ENCODE measurements at places on chromosomes 11 and 22. TPM values are rescaled to one million over a fixed set of nuclear protein-coding genes. Genes with fewer than 3 reads are reported as not detected.
A peak's percentile ranks its signal among the peaks of the same experiment; 100 is the strongest.

GRCh38 chr22:46115388-46115678 is 35.0 kb upstream of the PPARA start:
- no peak for DNase-seq

Gene OR8A1
- total RNA-seq = not detected

- DNase-seq = no peak
Measured at GRCh38 chr11:63179432-63180041, 35.5 kb upstream of the SLC22A24 start.

Gene SMTN
- 72.7 TPM for total RNA-seq

DNA sequence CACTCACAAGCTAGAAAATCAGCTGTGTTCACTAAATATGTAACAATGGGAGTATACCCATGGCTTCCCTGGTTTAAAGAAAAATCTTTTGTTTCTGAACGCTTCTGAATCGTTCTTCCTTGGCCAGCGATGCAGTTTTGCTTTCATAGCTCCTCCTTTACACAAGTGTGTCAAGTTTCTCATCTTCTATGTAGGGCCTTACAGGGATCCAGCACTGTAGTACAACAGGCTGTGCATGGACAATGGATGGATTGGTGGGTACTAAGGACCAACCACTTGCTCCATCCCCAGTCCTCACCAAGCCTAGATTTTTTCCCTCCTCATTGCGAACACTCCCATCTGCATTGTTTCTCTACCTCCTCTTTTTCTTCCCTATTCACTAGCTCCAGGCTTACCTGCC is 24.3 kb upstream of the POU2AF2 start:
- no peak for DNase-seq

GRCh38 chr11:117907276-117908108 is 21.7 kb downstream of the TMPRSS13 start:
- DNase-seq = peak; percentile 91

Gene RIMBP3C
- total RNA-seq = 0.31 TPM

DNA sequence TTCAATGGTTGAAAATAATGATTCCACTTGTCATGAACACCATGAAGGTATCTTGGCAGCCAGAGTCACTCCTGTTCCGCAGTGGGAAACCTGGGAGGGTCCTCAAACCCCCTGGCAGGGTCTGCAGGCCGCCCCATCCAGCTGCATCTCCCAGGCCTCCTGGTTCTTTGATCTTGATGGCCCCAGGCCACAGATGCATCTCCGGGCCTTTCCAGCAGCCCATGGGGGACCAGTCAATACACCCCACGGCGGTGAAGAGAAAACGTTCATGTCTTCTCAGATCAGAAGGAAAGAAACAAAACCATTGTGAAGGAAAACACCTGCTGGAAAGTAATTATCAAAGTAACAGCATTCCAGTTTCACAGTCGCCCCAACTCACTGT is 1.8 kb upstream of the TTLL8 start:
- DNase-seq = no peak

GRCh38 chr11:116207421-116208141 is 565.2 kb downstream of the BUD13 start:
- no peak for DNase-seq

DNA sequence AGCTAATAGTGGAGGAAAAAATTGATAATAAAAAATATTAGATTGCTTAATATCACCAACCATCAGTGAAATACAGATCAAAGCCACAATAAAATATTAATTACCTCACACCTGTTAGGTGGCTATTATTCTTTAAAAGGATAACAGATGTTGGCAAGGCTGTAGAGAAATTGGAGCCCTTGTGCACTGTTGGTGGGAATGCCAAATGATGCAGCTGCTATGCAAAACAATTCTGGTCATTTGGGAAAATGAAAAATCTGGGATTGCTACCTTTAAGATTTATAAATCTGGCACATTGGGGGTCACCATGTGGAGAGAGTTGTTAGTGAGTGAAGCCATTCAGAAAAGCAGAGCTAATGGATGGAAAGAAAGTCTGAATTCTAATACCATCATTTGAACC is 143.4 kb downstream of the FCHSD2 start:
- DNase-seq = no peak

Gene PKDREJ
- not detected for total RNA-seq

Gene SOX10
- total RNA-seq = 0.09 TPM

DNA sequence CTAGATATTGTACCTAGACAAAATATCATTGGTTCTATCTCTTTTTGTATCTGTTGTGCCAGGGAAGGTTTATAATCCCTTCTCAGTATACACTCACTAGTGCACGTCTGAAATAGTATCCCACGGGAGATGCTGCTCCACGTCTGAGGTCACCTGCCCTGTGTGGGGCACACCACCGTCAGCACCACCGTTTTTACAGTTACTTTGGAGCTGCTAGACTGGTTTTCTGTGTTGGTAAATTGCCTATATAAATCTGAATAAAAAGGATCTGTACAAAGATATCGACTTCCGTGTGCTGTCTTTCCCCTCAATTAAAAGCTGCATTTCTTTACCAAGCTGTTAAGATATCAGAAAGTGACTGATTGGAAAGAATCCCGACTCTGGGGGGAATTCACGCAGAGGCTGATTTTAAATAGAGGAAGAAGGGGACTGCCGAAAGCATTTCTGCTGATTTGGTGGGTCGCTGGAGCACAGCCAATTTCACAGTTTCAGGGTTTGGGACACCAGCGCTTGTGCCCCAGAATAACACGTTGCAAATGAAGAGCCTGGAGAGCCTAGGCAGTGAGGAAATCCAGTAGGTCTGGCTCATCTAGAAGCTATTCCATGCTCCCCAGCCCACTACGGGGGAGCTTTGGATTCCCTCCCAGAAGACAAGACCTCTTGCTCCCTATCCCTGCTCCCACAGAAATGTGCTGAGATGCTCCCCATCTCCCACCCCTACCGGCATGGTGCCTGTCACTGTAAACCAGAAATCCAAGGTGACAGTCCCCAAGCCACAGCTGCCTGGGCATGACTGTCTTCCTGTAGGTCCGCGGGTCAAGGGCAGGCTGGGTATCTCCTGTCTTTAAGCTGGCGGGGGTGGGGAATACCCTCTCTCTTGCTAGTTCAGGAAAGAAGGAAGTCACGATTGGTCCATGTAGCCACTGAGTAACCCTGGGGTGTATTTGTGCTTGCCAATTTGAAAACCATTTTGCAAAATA is 12.7 kb upstream of the MYO18B start:
- DNase-seq = no peak

GRCh38 chr11:2122907-2123627 is 16.1 kb downstream of the IGF2 start:
- DNase-seq = no peak

Data from mesothelial cell of epicardium (in vitro differentiated cells).